Activated CD4-positive, CD25-positive, alpha-beta regulatory T cell (primary cell): ENCODE measurements at places on chromosomes 12 and 14.
A peak's percentile ranks its signal among the peaks of the same experiment; 100 is the strongest.

DNA sequence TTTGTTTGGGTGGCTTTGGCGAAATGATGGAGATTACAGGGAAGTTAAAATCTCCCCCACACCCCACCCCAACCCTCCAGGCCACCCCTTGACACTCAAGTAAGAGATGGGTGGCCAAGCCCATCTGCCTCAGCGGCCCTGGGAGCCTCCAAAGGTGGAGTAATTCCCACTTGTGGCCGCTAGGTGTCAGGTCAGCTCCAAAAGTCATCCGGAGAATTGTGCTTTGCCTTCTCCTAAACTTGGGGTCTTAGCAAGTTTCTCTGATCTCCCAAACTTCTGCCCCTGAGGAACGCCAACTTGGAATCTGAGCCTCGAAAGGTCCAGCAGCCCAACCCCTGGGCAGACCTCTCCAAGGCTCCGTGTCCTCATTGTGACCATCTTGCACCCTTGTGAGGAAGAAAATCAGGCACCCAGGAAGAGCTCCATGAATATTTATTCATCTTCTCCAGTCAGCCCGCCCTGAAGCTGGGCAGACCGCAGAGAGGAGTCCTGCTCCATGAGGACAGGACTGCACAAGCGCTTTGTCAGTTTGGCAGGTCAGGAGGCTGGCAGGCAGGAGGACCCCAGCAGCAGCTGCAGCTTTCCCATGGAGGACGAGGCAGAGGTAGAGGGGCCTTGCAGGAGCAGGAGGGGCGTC lies 46.7 kb downstream of the LRRC74A start:
- DNase-seq: peak; percentile 57

- no peak for DNase-seq
These were observed 30.6 kb downstream of the RASSF9 start for GRCh38 chr12:85805654-85806053.

DNA sequence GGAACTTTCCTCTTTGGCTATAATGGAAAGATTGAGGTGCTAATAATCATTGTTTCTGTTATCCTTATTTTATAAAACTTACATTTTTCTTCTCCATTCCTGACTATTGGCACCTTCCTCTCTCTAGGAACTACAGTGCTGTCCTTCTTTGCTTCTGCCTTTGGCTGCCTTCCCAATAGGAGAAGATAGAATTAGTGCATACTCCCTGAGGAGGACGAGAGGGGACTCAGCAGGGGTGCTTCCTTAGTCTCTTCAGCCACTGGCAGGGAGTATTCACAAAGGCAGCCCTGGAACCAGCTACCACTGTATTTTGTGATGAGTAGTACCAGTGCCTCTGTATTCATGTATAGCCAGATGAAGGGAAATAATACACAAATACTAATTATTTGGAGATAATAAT lies 208.5 kb downstream of the FOXG1 start:
- no peak for DNase-seq

- no peak for DNase-seq
These were observed 5.8 kb downstream of the PLEKHD1 start for GRCh38 chr14:69490219-69490918.

- DNase-seq: no peak
These were observed 81.6 kb downstream of the LMO3 start for GRCh38 chr12:16524378-16524777.

DNA sequence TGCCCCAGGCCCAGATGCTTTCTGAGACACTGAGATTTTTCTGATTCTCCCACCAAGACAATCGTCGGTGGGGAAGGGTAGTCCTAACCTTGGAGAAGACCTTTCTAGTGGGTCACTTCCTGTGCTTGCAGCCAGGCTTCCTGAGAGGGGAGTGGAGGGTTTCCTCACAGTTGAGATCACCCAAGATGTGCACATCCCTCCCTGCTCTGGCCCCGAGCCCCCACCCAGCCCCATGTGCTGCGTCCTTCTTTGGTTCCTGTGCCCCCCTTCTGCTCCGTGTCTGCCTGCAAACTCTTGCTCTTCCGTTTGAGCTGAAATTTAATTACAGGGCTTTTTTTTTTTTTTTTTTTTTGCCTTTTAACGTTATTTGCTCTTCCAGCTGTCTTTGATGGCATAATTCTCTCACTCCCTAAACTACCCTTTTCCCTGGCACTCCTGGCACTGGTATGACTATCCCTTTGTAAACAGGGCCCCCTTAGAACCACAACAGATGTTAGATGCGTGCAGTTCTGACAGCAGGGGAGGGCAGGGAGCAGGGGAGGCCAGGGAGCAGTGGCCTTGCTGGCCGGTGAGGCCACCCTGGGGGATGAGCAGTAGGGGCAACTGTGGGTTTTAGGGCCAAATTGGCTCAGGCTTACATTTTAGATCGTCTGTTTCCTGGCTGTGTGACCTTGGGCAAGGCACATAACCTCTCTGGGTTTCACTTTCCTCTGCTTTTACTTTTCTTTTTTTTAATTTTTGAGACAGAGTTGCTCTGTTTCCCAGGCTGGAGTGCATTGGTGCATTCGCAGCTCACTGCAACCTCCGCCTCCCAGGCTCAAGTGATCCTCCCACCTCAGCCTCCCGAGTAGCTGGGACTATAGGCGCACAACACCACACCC lies 144.5 kb downstream of the PHETA1 start:
- DNase-seq: no peak

- DNase-seq: no peak
These were observed 2.7 kb downstream of the STK38L start for GRCh38 chr12:27246774-27247173.

DNA sequence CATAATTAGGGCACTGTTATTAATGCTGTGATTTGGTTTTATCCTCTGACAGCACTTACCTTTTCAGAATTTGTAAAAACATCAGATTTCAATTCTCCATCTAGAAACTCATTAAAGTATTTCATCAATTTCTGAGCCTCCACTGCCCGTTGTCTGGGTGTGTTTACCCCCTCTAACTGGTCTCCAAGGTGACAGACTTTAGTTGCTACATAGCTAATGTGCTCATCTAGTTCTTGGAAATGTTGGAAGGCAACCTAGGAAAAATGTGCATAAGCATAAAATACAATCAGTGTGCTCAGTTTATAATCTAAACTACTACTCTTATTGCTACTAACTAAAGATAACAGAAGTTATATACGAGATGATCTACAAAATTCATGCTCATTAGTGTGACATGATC lies 24.6 kb downstream of the EXOC5 start:
- no peak for DNase-seq

DNA sequence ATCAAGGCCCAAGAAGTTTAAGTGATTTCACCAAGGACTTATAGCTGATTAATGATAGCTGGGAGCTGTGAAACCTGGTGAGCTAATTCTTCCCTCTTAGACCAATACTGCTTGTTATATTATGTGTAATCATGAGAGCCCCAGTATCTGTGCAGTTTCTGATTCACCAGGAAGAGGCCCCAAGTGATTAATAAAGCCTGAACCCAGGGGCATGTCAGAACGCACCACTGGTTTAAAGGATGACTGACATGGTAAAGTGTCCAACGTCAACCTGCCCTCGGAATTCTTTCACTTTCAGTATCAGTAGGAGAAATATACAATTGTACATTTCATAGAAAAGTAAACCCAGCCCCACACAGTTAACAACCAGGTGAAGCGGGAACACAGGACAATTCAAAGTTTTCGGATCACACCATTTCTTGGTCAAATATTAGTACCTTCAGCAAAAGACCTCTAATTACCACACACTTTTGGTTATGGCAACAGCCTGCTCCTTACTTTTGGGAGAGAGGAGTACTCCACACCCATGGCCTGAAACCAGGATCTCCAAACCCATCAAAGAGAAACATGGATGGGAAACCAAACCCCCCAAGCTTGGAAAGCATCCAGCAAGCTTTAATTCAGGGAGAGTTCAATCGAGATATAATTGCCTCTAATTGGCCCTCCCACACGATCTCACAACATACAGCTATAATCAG lies 28.5 kb downstream of the TMCC3 start:
- no peak for DNase-seq

- peak; percentile 28 for DNase-seq
These were observed 7.3 kb upstream of the BATF start for GRCh38 chr14:75514673-75515628.

DNA sequence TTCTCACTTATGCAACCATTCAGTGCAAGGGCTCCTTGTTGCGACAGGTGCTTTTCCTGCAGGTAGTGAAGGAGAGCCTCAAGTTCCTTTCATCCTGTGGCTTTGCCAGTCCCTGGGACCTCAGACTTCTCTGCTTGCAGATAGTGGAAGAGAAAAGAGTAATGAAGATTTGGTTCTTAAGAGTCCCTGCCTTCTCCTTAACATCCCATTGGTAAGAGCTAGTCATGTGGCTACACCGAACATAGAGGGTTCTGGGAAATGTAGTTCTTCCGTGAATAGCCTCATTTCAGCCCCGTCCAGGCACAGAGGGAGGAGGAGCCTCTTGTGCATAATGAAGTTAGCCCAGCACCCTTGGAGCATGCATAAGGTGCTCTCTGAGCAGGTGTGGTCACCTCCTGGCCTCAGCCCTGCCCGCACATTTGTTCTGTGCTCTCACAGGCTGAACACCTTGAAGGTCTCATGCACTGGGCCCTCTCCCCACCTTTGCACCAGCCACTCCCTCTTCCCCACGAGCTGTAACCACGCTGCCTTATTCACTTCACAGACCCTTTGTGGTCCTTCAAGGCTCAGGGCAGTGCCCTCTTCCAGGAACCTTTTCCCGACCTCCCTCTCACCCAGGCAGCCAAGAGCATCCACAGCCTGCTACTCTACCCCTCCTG lies 134.0 kb downstream of the BCL11B start:
- DNase-seq: no peak

- DNase-seq: no peak
These were observed 108.5 kb upstream of the FKBP4 start for GRCh38 chr12:2686280-2686646.

DNA sequence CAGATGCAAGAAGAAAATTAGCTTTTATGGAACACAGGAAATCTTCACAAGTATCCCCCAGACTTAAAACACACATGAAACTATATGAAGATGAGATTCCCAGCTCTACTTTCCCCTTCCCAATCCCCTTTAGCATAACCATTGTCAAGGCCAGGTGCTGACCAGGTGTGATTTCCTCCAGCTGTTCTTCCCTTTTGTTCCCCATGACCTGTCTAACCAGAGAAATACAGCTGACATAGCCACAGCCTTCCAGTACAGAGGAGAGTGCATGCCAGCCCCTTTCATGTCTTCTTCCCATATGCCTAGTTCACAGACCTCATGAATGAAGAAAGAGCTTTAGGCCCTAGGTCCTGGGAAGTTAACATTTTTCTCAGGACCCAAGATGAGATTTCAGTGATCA lies 43.5 kb upstream of the FKBP4 start:
- no peak for DNase-seq

DNA sequence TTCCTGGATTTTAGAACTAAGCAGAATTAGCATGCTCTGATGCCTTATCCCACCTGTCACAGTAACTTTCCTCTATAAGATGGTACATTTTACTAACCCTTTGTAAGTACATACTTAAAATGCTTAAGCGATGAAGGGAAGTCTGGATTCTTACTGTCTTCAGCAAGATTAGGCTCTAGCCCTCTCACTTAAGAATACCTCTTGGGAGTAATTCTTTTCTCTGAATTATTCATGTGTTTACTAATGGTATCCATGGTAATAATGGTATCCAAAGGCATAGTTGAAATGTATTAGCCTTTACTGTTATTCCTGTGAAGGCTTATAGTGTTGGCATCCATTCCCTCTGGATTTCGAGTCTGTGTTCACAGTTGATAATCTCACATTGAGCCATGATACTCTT lies 176.9 kb downstream of the MON2 start:
- no peak for DNase-seq

DNA sequence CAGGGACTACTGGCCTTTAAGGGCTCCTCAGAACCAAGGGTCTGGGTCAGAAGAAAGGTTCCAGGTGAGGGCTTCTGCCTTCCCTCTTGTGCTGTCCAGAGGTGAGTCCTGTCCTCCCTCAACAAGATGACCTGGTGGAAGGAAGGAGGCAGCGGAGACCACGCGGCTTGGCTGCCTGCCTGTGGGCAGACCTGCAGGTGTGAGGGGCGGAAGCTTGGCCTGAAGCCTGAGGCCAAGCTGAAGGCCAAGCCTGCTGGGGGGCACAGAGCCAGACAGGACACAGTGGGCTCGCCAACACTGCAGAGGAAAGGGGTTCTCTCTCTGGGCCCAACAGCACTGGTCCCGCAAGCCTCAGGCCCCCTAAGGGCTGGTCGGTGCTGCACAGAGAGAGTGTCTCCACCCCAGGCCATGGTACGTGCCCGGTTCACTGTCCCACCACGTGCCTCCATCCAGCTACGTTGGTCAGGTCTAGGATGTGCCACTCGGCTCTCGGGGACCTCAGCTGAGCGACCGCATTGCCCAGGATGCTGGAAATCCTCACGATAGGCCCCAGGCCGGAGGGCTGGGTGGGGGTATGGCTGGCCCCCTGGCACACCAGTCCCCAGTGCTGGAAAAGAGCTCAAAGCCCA lies 170.0 kb upstream of the PRMT8 start:
- no peak for DNase-seq

GRCh38 chr14:99924379-99924778 lies 131.2 kb downstream of the EML1 start:
- no peak for DNase-seq

- DNase-seq: no peak
These were observed 49.1 kb upstream of the KCNH3 start for GRCh38 chr12:49489720-49490119.
